ENCODE measurements at places on chromosomes 3 and 15.

DNA sequence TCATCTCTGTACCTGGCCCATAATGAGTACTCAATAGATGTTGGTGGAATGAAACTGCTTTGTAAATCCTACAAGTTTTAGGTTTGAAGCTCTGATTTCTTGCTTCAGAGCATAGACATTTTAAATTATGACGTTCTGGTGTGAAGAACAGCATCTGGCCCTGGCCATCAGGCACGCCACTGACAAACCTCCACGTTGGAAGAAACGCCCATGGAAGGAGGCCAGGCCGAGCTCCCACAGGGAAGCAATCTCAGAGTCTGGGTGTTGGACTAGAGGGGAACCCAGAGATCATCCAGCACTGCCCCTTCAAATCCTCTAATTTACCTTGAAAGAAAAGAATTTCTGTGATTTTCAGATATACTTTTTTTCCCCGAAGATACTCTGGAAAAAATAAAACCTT lies 328.1 kb upstream of the RGMA start:
- DNase-seq: no peak

DNA sequence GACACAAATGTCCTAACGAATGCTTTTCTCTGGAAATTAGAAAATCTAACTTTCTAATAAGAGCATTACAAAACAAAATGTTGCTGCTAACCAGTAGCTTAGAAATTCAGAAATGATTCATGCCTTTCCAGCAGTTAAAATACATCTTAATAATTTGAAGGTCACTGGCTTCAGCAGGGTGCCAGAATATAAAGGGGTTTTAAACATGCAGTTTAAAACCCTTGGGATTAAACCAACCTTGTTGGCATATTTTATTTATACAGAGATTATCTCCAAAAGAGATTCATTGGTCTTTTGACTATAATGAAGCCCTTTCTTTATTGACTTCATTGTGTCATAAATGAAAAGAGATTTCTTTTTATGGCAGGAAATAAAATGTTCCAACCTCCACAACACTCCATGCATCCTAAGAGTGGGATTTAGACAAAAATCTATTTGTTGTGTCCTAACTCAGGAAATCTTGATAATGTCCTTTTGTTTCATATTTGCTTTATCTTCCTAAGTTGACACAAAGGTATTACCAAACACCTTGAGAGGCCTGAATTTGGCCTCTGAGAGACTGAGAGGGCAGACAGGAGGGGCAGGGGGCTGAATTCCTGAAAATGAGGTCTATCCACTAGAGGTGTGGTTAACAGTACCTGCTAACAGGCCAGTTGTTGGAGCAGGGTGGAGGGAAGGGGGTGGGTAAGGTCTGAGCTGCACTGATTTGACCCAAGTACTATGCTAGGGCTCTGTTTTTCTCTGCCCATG lies 124.4 kb downstream of the FEZF2 start:
- DNase-seq: no peak

DNA sequence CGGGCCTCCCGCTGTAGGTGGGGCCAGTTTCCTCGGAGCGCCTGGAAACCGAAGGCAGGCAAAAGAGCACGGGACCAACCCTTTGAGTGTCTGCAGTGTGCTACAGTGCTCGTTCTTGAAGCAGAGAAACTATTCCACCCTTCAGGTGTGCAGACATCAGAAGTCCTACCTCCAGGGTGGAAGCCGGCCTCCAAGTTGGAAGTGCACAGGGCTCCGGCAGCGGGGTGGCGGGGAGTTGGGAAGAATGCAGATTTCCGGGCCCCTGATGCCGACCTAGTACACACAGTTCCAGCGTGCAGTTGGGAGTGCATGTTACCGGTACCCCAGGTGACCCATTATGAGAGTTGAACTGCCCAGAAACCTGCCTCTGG lies 3.0 kb downstream of the KLF13 start:
- DNase-seq: no peak

DNA sequence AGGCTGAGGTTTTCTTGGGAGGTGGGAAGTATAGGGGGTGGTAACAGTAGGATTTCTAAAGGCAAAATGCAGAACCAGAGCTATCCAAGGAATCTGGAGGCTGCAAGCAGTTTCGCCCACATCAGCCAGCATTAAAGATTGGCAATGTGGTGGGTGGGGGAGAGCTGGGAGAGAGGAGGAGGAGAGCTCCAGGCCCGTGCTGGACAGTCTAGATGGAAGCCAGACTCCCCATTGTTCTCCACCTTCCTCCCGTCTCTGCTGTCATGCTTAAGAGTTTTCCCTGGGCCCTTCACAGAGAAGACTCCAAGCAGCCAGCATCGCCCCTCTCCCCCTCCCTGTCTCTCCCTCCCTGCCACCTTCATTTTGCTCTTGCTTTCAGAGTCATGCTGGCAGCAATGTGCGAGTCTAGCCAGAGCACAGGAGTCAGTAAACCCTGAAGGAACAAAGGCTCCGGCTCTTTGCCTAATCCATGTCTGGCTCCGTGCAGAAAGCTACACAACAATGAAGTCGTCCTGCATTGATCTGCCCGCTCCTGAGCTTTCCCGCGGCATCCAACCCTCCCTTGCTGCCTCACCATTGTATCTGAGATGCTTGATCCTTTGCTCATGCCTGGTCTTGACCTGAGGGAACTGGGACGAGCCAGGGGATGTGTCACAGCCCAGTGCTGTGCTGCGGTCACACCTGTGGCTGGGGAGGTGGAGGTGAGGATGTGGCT lies 282.9 kb downstream of the NTRK3 start:
- no peak for DNase-seq

- DNase-seq: no peak
Observed at GRCh38 chr3:47849699-47850563, 47.0 kb downstream of the DHX30 start.

- peak; percentile 3 for DNase-seq
Observed at GRCh38 chr3:127597020-127597771, 1.0 kb upstream of the MCM2 start.

GRCh38 chr15:90037961-90038631 lies 37.0 kb downstream of the ZNF710 start:
- no peak for DNase-seq

- DNase-seq: peak; percentile 11
Observed at GRCh38 chr3:73056014-73056844, 5.2 kb upstream of the EBLN2 start.

- peak; percentile 69 for DNase-seq
Observed at GRCh38 chr3:136075218-136075808, 109.8 kb downstream of the PPP2R3A start.

GRCh38 chr15:35279811-35280210 lies 194.7 kb upstream of the NANOGP8 start:
- no peak for DNase-seq
